ENCODE measurements at places on chromosomes 7 and 10. TPM values are rescaled to one million over a fixed set of nuclear protein-coding genes. Genes with fewer than 3 reads are reported as not detected.

Gene OR2A7
- not detected for total RNA-seq

Gene TMED4
- total RNA-seq = 66.2 TPM

Gene TSPAN33
- total RNA-seq = 11.1 TPM

- no peak for DNase-seq
Observed at GRCh38 chr10:119268428-119268827, 61.1 kb downstream of the GRK5 start.

- no peak for DNase-seq
Observed at GRCh38 chr7:29494350-29494749, 69.3 kb upstream of the PRR15 start.

- DNase-seq = no peak
Observed at GRCh38 chr10:14382531-14382930, 51.8 kb upstream of the FRMD4A start.

All from Karpas-422 (cell line).